H4 (cell line): ENCODE measurements at places on chromosomes 7 and 10.
A peak's percentile ranks its signal among the peaks of the same experiment; 100 is the strongest.

GRCh38 chr7:98091061-98091460, 15.6 kb upstream of the LMTK2 start:
- no peak for DNase-seq

GRCh38 chr10:20970044-20970443, 72.9 kb upstream of the NEBL start:
- peak; percentile 6 for DNase-seq

DNA sequence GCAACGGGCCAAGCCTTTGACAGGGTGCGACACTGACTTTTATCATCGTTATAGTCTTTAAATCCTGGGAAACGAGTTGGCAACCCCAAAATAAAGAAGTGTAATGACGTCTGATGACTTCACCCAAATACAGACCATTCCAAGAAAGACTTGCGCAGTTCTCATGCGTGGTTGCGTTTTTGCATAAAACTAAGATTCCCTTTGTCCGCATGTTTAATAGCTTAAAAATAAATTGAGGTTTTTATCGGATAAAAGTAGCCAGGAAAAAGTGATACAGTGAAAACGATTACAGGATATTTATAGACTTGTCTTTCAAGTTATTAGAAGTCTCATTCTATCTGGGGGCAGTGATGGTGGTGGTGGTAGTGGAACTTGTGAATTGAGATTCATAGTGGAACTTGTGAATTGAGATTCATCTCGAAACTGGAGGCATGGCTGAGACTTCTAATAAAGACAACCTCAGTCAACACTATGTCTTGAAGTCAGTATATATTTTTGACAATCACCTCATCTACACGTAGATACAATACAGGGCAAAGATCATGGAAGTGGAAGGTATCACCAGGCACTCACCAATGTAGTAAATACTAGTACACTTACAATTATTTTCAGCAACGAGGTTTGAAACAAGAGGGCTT, 1.2 kb upstream of the NAMPT start:
- DNase-seq, result no peak

DNA sequence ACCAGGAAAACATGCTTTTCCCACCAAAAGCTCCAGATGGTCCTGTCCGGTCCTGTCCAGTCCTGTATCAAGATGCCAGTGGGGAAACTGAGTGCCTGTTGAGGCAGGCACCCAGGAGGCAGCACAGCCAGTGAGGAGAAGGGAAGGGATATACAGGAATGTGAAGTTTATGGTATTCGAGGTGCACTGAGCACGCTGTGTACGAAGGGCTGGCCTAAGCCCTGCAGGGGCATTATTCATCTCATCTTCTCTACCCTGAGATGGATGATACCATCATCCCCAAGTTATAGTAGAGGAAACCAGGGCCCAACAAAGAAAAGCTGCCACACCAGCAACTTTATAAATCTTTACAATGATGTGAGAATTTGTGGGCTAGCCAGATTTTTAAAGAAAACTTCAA, 23.4 kb upstream of the FXYD4 start:
- DNase-seq, result no peak

- no peak for DNase-seq
Measured at GRCh38 chr7:141641876-141642275, 60.1 kb downstream of the DENND11 start.

DNA sequence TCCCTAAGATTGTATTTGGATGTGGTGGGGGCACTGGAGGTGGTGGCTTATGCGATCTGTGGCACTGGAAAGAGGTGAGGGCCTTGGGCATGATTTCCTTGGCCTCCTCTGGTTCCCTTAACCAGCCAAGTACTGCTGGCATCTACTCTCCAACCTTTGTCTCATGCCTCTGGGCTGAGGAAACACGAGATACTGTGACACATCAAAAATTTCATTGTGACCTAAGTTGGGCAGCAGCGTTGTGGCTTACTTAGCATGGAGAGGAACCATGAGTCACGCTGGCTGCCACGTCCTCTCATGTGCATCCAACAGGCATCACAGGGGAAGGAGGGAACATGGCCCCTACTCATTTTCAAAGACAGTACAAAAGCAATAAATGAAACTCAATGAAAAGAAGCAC, 29.7 kb upstream of the GSDME start:
- DNase-seq, result peak; percentile 100

DNA sequence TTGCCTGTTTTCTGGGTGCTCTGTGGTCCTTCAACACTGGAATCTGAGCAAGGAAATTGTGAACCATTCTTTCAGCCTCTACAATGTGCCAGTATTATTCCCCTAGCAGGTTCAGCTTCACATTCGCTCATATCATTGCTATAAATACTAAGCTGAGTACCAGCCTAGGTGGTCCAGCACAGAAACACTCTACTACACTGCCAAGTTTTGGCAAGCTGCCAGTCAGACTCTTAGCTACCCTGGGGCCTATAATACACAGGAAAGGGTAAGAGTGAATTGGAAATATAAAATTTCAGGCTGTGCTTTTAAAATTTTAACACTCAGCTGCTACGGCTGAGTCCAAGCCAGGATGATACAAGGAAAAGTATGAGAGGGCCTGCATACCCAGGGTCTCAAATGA, 49.9 kb upstream of the PPP1R3A start:
- no peak for DNase-seq

DNA sequence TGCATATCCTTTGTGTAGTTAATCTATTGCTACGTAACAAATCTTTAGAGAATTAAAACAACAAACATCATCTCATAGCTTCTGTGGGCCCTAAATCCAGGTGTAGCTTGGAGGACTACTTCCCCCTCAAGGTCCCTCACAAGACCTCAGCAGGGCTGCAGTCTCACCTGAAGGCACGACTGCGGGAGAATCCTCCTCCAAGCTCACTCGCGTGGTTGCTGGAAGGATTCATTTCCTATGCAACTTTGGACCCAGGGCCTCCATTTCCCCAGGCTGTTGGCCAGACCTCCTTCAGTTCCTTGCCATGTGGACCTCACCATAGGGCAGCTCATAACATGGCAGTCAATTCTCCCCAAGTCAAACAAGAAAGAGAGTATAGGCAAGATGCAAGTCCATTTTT, 140.4 kb downstream of the OAT start:
- DNase-seq, result no peak
